A549 treated with CpdA at 1 μM for 4 hours (cell line): ENCODE measurements at places on chromosomes 2 and 18. TPM values are rescaled to one million over a fixed set of nuclear protein-coding genes. Genes with fewer than 3 reads are reported as not detected.

CHRNA1 gene
- total RNA-seq = not detected in 5 replicates

ERICH2 gene
- total RNA-seq = not detected in 5 replicates

IL1R2 gene
- 0.37 to 0.97 TPM (median 0.71 TPM) in 5 replicates for total RNA-seq

PMAIP1 gene
- 11.6 to 14.9 TPM (median 12.5 TPM) in 5 replicates for total RNA-seq

HOXD9 gene
- total RNA-seq = 0.98 to 1.4 TPM (median 1.3 TPM) in 5 replicates

ACOXL gene
- total RNA-seq = 0.02 TPM in 1 of 5 replicates, not detected in the others

POTEJ gene
- not detected in 5 replicates for total RNA-seq

IL36A gene
- not detected in 5 replicates for total RNA-seq

TBR1 gene
- total RNA-seq = 0.03 TPM in 1 of 5 replicates, not detected in the others

CRYGD gene
- not detected in 5 replicates for total RNA-seq

C2orf66 gene
- total RNA-seq = 0.08 to 0.15 TPM (median 0.09 TPM) in 4 of 5 replicates, not detected in the other

SLC30A3 gene
- total RNA-seq = 2.6 to 3.8 TPM (median 3.4 TPM) in 5 replicates

XDH gene
- total RNA-seq = 1.1 to 1.7 TPM (median 1.2 TPM) in 5 replicates

SCN7A gene
- not detected in 5 replicates for total RNA-seq

ATP6V1C2 gene
- total RNA-seq = 0.26 to 1.2 TPM (median 0.49 TPM) in 5 replicates

REG3G gene
- total RNA-seq = 0.10 TPM in 1 of 5 replicates, not detected in the others

ALLC gene
- 0.06 TPM in 1 of 5 replicates, not detected in the others for total RNA-seq

GBX2 gene
- total RNA-seq = 2.2 to 3.7 TPM (median 2.6 TPM) in 5 replicates

CLHC1 gene
- 1.9 to 3.1 TPM (median 2.4 TPM) in 5 replicates for total RNA-seq

ANKRD53 gene
- total RNA-seq = 0.10 to 0.11 TPM in 2 of 5 replicates, not detected in the others

GPR39 gene
- total RNA-seq = 9.8 to 11.8 TPM (median 11.6 TPM) in 5 replicates

CHN1 gene
- total RNA-seq = 18.2 to 24.9 TPM (median 20.1 TPM) in 5 replicates

NYAP2 gene
- 0.02 TPM in 1 of 5 replicates, not detected in the others for total RNA-seq

LCT gene
- 0.03 to 0.05 TPM (median 0.03 TPM) in 3 of 5 replicates, not detected in the others for total RNA-seq

BUB1 gene
- 40.1 to 50.0 TPM (median 46.1 TPM) in 5 replicates for total RNA-seq
